Mucosa of descending colon (tissue), 3 donors: ENCODE measurements at places on chromosomes 12 and 14.

DNA sequence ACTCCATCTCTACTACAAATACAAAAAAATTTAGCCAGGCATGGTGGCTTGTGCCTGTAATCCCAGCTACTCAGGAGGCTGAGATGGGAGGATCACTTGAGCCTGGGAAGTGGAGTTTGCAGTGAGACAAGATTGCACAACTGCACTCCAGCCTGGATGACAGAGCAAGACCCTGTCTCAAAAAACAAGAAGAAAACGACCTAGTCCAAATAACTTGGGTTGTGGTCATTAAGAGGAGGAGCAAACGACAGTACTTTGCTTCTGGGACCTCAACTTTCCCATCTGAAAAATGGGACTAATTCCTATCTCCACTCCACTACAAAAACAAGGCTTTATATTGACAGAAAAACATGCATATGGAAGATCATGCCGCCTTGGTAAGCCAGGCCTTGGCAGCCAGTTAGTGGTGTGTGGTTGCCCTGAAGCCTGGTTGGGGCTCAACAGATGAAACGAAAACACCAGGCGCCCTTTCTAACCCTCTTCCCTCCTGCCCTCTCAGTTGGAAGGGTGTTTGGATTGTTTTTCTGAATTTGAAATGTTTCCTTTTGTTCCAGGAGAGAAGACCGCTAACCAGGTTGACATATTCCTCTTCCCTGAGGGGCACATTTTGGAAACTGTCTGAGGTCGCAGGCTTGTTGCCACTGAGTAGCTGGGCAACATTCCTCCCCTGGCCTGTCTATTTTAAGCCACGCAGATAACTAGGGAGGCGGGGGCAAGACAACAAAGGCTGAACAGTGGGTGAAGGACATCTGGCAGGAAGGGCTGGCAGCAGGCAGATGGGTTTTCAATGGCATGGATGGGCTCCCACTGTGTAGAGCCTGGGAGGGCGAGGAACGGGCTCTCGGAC lies 13.7 kb upstream of the VPS37B start:
- no peak for DNase-seq

GRCh38 chr12:18320036-18320617 lies 58.8 kb downstream of the PIK3C2G start:
- peak; percentile 35 for DNase-seq

DNA sequence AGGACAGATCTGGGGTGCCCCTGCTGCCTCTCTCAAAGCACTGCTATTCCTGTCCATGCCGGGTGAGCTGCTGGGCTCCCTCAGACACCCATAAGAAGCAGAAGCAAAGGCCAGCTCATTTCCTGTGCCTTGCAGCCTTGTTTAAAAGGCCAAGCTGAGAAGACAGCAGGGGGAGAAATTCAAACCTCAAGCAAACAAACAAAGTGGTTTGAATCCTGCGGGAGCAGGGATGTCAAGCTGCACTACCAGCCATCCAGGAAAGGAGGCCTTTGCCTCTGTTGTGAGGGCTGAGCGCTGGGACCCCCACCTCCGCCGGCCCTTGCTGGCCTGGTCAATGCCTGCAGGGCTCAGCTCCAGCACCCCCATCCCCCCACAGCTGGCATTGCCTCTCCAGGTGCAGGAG lies 176.5 kb downstream of the PIWIL1 start:
- no peak for DNase-seq

DNA sequence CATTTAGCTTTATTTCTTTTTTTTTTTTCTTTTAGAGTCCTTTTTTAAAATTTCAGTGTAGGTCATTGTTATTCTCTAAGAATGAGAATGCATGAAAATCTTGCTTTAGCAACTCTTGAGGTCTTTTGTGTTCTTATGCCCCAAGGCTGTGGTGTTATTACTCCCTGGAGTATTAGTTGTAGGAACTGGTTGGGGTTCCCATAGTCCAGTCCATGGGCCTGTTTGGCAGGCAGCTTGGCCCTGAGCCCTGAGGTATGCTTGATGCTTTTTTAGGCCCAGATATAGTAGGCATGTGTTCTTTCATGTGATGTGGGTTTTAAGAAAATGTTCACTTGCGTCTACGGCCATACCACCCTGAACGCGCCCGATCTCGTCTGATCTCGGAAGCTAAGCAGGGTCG lies 1.6 kb downstream of the FAM234B start:
- DNase-seq: no peak

- no peak for DNase-seq
These were observed 30.4 kb downstream of the XRCC3 start for GRCh38 chr14:103684871-103685270.

DNA sequence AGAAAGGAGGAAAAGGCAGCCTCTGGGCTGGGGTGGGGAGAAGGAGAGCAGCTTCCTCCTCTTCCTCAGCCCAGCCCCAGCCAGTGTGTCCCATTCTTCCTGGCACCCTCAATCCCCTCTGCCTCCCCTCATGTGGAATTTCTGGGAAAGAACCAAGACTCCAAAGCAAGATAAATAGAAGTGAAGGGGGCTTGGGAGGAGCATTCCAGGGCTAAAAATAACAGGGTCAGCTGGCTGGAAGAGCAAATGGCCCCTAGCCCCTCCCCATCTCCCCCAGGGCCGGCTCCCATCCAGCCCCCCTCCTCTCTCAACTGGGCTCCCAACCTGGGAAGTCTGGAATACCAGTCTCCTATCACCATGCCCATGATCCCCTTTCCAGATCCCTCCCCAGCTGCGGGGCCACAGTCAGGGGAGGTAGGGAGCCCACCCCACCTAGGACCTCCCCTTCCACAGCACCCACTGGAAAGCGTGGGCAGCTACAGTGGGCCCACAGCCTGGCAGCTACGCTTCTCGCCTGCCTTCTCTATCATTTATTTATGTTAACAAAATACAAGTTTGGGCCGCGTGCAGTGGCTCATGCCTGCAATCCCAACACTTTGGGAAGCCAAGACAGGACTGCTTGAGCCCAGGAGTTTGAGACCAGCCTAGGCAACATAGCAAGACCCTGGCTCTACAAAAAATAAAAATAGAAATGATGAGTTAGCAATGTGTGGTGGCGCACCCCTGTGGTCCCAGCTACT lies 88.3 kb downstream of the IRF2BPL start:
- DNase-seq: no peak

GRCh38 chr12:15918066-15918465 lies 6.9 kb downstream of the DERA start:
- DNase-seq: no peak

GRCh38 chr12:71636704-71637115 lies 26.9 kb downstream of the ZFC3H1 start:
- peak; percentile 32 for DNase-seq

DNA sequence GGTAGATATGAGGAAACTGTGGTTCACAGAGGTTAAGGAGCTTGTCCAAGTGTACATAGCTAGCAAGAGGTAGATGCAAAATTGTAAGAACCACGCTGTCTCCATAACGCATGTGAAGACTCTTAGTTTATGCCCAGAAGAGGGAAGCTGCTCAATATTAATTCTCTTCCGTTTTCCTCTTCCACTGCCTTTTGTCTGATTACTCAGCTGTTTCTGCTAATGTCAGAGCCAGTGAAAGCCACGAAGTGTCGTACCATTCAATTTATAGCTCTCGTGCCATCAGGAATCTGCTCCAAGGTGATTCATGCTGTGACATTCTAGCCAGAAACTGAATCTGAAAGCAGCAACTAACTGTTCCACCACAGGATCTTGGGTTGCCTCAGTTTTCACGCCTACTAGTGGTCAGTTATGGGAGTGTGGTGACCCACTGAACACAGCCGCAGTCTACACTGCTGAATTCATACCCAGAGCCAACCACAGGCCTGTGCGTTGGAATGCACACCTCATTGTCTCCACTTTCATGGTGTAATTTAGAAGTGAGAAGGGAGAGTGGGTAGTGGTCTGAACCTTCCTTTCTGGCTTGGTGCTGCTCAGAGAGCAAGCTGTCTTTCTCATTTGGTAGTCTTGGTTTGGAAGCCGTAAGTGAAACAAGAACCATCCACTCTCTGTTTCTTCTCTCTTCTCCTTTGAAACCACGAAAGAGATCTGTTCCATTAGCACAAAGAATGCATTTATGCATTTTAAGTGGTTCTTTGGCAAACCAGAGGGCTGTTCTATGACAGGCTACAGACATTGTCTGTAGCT lies 74.2 kb upstream of the NAP1L1 start:
- DNase-seq: peak; percentile 61

DNA sequence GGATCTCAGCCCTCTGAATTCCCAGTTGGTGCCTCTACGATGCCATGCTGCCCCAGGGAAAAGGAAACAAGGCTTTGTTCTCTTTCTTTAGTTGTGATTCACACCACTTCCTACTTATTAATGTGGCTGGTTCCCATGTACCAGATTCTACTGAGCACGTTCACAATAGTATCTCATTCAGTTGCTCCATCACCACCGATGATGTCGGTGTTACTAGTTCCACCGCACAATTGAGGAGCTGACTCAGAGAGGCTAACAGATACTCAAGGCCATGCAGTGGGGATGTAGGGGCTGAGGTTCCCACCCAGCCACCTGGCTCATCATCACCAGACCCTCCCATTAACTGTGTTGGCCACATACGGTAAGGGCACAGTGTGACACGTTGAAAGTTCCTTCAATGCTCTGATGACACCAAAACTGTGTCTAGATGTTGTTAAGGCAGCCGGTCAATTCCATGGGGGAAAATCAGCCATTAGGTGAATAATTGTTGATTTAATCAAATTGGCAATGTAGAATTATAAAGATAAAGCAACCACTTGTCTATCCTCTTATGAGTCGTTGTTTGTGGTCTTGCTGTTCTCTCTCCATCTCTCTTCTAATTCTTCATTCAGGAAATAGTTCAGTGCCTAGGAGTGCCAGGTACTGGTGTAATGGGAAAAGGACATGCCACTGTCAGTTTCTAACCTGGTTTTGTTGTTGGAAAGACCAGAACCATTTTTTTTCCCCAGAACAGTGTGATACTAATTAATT lies 244.2 kb upstream of the CRY1 start:
- DNase-seq: no peak

GRCh38 chr14:30283822-30284446 lies 275.0 kb upstream of the G2E3 start:
- DNase-seq: peak; percentile 52

GRCh38 chr12:23555825-23556207 lies 393.7 kb downstream of the SOX5 start:
- no peak for DNase-seq

DNA sequence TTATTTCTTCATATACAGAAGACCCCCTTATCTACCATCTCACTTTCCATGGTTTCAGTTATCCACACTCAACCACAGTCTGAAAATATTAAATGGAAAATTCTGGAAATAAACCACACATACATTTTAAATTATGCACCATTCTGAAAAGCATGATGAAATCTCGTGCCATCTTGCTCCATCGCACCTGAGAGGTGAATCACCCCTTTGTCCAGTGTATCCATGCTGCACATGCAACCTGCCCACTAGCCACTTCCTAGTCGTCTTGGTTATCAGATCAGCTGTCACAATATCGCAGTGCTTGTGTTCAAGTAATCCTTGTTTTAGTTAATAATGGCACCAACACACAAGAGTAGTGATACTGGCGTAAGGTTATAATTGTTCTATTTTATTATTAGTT lies 145.7 kb downstream of the C12orf42 start:
- DNase-seq: no peak

- no peak for DNase-seq
These were observed 73.7 kb downstream of the NOC4L start for GRCh38 chr12:132217800-132218526.

DNA sequence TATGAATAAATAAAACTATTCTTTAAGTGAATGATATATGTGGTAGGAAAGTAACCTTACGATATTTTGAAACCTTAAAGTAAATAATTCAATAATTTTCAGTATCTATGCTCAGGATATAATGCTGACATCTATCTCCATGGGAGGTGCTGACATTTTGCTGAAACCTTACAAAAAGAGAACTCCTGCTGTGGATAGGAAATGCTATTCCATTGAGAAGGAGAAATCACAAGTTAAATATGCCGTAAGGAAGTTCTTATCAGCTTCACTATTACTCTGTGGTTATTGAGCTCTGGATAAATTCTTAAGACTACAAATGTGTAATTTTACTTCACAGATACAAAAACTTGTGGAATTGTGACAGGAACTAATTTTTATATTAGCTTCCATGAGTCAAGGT lies 722.1 kb downstream of the TMTC2 start:
- DNase-seq: no peak

- no peak for DNase-seq
These were observed 23.9 kb downstream of the PRICKLE1 start for GRCh38 chr12:42565633-42566032.

DNA sequence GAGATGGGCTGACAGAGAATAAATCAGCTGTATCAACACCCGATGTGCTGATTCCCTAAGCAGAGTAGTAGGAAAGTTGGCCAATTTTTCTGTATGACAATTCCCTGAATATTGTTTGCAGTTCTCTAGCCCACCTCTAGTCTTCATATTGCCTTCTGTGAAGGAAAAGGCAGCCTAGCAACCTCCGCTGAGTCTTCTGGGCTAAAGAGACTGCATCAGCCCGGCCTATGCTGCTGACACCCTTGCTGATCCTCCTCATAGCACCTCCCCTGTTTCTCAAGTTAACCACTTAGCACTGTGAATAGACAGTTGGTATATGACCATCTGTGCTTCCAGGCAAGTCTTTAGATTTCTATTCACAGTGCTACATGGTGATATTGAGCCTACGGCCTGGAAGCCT lies 161.1 kb upstream of the EGLN3 start:
- DNase-seq: no peak

GRCh38 chr12:57027011-57027804 lies 10.9 kb upstream of the TAC3 start:
- DNase-seq: no peak

- DNase-seq: no peak
These were observed 475.0 kb downstream of the GLT1D1 start for GRCh38 chr12:129328235-129328634.

- no peak for DNase-seq
These were observed 83.9 kb downstream of the KNTC1 start for GRCh38 chr12:122610911-122611310.

GRCh38 chr12:52024845-52025230 lies 18.1 kb downstream of the TAMALIN start:
- DNase-seq: peak; percentile 87

DNA sequence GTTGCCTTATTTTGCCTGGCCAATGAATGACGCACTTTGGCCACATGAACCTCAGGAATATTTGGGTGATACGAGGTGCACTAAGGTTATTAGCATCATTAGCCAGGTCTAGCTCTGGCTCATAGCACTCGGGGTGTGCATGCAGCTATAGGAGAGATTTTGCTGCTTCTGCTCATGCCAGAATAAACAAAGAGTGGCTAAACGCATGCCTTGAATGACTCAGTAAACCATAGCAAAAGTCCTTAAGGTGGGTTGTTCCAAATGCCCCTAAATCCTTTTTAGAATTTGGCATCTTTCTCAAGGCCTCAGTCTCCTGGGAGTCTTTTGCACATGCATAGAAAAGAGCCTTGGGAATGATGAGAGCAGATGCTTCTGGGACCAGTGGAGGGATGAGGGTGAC lies 343.7 kb upstream of the FKBP4 start:
- DNase-seq: no peak
